ENCODE measurements at places on chromosomes 6 and 20.
A peak's percentile ranks its signal among the peaks of the same experiment; 100 is the strongest.

DNA sequence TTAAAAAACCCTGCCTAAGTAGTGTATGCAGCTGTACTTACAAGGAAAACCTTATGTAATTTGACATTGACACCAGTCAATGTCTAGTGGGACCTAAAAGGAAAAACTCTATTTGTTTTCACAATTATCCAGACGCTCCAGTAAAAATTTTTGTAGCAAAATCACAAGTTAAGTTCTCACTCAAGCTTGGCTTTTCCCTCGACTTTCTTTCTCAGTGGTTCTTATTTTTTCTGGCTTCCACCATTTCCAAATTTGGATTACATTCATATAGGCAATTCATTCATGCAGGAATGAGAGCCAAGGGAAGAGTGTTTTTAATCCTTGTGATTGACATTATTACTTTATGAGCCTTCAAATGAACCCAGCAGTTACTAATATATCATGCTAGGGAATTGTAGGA is 66.0 kb upstream of the ADGRG6 start:
- no peak for DNase-seq

GRCh38 chr6:115891111-115891669 is 169.5 kb downstream of the FRK start:
- peak; percentile 59 for DNase-seq

GRCh38 chr6:506508-506907 is 115.0 kb downstream of the IRF4 start:
- no peak for DNase-seq

DNA sequence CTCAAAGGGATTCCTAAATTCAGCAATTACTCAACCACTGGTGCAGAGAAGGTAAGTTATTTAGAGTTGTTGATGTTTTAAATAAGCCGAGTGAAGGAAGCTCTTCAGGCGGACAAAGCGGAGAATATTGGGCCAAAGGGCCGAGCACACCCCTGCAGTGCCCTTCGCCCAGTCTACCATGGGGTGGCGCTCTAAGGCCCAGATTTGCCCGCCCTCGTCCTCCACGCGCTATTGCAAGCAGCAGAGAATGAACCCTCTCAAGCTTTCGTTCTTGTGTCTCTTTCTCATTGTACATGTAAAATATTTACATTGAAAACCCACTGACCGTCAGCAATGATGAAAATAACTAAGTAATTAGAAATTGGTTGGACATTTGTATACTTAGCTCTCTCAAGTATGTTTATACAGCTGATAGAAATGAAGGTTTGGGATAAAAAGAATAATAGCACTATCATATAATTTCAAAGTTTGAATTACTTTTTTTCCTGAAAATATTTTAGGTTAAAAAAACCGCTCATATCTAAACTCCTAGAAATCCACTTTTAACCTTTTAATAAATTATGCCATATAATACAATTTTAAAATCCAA is 195.0 kb upstream of the CEP162 start:
- no peak for DNase-seq

DNA sequence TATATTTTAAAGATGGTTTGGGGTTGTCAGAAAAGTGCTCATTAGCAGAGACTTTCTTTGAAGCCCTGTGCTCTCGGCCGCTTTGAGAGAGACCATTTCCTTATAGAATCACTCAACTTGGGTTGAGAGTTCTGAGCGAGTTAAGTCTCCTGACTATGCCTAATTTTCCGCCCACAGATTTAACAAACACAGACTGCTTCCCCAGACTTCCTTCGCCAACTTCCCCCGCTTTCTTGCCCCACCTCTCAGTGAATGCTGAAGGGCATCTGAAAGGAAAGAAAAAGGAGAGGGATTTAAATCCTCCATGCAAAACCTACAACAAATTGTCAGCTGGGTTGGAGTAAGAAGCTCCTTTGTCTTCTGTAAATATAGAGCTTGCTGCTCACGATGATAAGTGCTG is 224.0 kb downstream of the EYA2 start:
- DNase-seq = no peak

DNA sequence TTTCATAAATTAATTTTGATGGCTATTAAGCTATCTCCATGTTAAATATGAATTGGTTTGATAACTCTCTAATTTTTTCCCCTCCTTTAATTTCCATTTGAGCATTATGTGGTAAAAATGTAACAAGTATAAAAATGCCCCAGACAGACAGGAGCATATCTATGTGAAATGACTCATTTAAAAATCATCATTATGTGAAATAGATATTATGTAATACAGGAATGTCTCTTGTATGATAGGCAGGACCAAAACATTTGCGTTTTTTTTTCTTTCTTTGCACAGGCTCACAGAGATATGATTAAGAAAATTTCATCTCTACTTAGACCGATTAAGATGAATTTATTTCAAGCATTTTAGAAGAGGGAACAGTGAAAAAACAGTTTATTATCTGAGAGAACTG is 95.8 kb downstream of the AKAP7 start:
- DNase-seq = no peak

- DNase-seq = no peak
Measured at GRCh38 chr6:26136321-26136720, 49.1 kb downstream of the HFE start.

DNA sequence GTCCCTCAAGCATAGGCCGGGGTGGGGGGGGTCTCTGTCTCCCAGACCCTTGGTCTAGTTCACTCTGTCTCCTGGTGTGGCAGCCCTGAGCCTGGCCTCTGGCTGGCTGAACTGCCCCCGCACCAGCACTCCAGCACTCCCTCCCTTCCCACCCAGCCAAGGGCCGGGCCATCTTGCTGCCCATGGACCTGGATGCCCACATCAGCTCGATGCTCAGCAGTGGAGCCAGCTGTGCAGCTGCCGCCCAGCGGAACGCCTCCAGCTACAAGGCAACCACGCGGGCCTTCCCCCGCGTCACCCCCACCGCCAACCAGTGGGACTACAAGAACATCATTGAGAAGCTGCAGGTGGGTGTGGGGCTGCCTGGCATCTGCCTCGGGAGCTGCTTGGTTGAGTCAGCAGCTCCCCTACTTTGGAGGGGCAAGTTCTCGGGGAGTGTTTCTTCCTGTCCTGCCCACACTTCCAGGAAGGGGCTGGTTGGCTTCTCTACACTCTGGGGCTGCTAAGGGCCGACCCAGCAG is 28.4 kb downstream of the UQCC2 start:
- DNase-seq = peak; percentile 11

GRCh38 chr6:107699697-107700325 is 124.3 kb downstream of the SCML4 start:
- DNase-seq = no peak

GRCh38 chr6:1849691-1850090 is 240.0 kb downstream of the FOXC1 start:
- peak; percentile 50 for DNase-seq

DNA sequence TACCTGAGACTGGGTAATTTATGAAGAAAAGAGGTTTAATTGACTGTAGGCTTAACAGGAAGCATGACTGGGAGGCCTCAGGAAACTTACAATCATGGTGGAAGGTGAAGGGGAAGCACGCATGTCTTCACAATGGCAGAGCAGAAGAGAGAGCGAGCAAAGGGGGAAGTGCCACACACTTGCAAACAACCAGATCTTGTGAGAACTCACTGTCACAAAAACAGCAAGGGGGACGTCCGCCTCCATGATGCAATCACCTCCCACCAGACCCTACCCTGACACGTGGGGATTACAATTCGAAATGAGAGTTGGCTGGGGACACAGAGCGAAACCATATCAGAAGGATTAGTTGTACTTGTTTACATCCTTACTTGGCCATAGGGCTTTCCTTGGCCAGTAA is 49.7 kb downstream of the FIG4 start:
- DNase-seq = peak; percentile 78

Measured in MV-4-11 (cell line).